NCI-H2227 treated with DMSO at 0.1 percent for 48 hours (cell line): ENCODE measurements at places on chromosomes 3 and 15.

GRCh38 chr3:197426121-197426566 lies 127.7 kb upstream of the DLG1 start:
- DNase-seq, result no peak

DNA sequence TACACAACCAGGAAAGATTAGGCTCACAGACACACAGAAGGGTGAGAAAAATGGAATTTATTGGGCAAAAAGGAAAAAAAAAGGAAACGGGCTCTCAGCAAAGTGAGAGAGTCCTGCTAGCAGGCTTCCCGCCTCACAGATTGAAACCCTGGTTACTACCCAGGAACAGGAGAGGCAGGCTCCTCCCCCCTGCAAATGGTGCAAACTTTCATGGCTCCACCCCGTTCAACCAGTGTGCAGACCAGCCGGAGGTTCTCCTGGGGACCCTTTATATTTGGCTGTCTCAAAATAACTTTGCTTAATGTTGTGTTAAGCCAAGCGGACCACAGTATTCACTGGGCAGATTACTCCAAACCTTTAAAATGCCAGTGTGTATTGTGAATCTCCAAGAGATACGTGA lies 40.3 kb downstream of the IL1RAP start:
- no peak for DNase-seq

GRCh38 chr3:13839726-13840340 lies 40.0 kb downstream of the WNT7A start:
- no peak for DNase-seq

GRCh38 chr3:109926376-109926775 lies 589.0 kb upstream of the DPPA4 start:
- no peak for DNase-seq

DNA sequence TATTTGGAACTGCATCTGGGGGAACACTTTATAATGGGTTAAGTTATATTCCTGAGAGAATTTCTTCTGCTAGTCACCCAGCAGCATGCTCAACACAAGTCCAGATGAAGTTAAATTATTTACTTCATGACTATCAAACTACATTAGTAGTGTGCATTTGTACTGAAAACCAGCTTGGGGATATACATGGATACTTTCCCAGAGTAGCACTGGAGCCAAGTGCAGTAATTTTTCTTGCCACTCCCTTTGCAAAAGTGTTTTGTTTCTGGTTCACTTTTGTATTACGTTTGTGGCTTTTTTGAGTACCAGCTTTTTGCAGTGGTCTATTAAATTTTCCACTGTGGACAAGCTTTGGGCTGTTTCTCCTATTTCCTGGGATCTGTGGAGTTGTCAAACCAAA lies 243.0 kb downstream of the AGBL1 start:
- no peak for DNase-seq

- no peak for DNase-seq
These were observed 35.9 kb downstream of the SFMBT1 start for GRCh38 chr3:53009826-53010539.

- no peak for DNase-seq
These were observed 1161.2 kb downstream of the ROBO2 start for GRCh38 chr3:78201091-78201490.

DNA sequence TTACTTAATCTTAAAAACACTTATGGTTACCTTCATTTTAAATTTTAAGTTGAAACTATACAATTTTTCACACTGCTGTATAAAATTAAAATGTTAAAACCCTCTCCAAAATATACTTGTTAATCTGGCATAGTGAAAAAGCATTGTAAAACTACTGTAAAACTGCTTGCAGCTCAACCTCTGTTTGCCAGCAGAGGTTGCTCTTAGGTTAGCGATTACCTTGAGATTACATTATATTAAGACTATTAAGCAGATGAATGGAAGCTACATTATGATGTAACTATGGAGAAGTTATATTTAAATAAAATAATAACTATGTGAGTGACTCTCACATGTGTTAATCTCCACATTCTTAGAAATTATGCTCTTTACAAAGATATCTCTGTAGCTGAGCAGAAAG lies 143.6 kb upstream of the SLITRK3 start:
- DNase-seq, result no peak

DNA sequence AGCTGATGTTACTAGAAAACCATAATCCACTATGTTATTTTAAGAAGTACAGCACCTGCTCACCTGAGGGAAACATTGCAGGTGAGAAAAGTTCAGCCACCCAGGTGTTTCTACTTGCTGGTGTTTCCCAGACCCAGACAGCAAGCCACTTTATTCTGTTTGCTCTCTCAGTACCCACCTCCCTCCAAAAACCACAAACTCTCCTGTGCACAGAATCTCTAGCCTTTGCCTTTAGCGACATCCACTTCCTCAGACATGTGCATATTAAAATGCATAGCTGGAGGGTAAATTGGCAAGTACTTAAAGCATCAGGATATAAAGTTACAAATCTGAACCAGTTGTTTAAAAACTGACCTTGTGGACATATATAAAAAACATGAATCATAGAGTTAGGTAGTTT lies 36.7 kb downstream of the VGLL3 start:
- DNase-seq, result no peak

- DNase-seq, result no peak
These were observed 11.4 kb upstream of the CYP11A1 start for GRCh38 chr15:74378848-74379247.

DNA sequence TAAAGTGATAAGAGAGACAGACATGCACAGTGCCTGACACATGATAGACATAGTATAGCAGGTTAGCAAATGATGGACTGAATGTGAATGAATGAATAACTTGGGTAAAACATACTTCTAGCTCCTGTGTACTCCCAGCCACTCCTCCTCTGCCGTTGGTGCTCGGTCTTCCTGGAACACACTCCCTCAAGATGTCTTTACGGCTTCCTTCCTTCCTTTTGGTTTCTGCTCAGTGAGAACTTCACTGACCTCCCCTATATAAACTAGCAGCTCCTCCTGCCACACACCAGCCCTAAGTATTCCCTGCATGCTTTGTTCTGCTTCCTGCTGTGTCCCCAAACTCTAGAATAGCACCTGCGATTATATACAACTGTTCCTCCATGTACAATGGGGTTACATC lies 50.2 kb downstream of the RAD54L2 start:
- no peak for DNase-seq

GRCh38 chr3:141114179-141114745 lies 63.1 kb downstream of the SPSB4 start:
- no peak for DNase-seq

- no peak for DNase-seq
These were observed 185.1 kb upstream of the TPM1 start for GRCh38 chr15:62857411-62857853.

- DNase-seq, result no peak
These were observed 33.4 kb downstream of the OSBPL10 start for GRCh38 chr3:31947671-31948091.

- DNase-seq, result no peak
These were observed 389 bp upstream of the CCNB2 start for GRCh38 chr15:59104602-59104911.

DNA sequence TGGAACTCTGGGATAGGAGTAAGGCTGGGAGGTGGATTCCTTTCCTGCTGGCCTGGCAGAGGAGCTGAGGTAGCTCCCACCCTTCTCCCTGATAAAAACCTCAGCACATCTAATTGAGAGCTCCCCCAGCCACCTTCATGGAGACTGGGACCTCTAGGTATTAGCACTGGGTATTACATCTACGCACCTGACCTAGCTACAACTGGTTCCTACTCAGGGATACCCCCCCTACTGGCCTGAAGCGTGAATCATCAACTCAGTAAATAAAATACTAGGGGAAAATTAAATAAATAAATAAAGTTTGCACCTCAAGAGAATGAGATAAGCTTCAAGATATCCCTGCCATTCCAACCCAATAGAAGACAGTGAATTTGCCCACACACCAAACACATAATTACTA lies 140.4 kb downstream of the NEK10 start:
- DNase-seq, result no peak

GRCh38 chr15:72472992-72473610 lies 1.0 kb upstream of the ARIH1 start:
- DNase-seq, result peak; percentile 22

- DNase-seq, result no peak
These were observed 19.3 kb upstream of the TOPAZ1 start for GRCh38 chr3:44222337-44222736.

DNA sequence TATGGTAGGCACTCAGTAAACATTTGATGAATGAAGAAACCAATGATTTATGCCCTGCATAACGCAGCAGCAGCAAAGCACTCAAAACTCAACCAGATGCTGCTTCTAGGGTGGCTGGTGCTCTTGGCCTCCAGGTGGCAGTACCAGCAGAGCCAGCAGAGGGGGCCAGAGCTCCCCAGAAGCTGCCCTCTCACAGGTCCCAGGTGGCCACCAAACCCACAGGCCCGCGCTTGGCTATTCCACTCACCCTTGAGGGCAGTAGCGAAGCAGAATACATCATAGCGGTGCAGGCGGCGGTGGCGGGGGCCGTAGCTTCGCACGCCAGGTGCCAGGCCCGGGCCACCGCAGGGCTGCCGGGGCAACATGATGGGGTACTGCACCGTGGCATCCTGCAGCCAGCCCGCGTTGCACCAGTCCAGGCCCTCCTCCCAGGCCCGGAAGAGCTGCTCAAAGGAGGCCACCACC lies 16.6 kb downstream of the HAPLN3 start:
- no peak for DNase-seq

- DNase-seq, result no peak
These were observed 54.2 kb upstream of the RPL32 start for GRCh38 chr3:12895391-12896062.

- DNase-seq, result no peak
These were observed 78.5 kb downstream of the CHCHD6 start for GRCh38 chr3:126782536-126782935.

DNA sequence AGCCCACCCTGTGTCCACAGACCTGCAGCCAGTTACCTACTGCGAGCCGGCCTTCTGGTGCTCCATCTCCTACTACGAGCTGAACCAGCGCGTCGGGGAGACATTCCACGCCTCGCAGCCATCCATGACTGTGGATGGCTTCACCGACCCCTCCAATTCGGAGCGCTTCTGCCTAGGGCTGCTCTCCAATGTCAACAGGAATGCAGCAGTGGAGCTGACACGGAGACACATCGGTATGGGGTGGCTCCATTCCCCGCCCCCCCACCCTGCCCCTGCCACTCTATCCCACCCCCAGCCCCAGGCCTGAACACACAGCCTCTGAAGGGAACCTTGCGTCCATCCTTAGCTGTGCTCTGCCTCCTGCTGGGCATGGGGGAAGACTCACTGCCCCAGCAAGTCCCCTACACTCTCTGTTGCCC lies 73.2 kb downstream of the AAGAB start:
- DNase-seq, result no peak

DNA sequence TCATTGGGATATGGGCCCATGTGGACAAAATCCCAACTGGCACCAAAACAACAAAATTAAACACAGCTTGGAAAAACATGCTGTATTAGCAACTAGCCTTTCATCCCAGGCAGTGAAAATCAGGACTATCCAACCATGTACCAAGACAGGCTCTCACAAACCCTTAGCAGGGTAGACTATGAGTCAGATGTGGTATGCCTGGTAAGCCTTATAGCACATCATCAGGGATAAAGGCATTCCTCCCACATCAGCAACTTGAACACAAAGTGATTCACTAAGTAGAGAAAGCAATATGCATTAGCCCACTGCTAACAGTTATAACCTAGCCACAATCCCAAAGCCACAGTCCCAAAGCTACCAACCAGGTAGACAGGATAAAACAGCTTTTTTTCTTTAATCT lies 8.0 kb downstream of the CEP152 start:
- no peak for DNase-seq

GRCh38 chr15:57537072-57537471 lies 54.6 kb upstream of the MYZAP start:
- no peak for DNase-seq

GRCh38 chr3:28039829-28040228 lies 201.6 kb upstream of the CMC1 start:
- no peak for DNase-seq

- no peak for DNase-seq
These were observed 67.3 kb downstream of the MORC1 start for GRCh38 chr3:109050591-109051167.

DNA sequence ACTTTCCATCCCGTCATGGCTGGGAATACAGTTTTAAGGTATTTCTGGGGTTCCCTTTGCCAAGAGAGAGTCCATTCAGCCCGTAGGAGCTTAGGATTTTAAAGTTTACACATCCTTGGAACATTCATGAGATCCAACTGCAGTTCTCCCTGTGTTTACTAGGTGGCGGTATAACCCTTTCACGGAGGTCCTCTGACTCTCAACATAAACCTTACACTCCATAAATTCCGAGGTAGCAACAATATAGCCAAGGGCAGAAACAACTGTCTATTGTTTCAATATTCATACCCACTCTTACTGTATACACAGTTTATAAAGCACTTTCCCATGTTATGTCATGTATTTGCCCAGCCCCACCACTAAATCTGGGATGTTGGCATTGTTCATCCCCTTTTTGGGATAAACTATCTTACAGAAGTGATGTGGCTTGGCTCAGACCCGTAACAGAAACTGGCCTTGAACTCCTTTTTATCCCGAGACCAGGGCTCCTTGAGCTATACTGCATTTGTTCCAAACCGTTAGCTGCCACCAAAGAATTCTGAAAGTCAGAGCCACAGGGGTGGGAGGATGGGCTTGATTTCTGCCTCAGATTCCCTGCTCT lies 69.2 kb upstream of the COL6A5 start:
- DNase-seq, result peak; percentile 5

- DNase-seq, result no peak
These were observed 479.4 kb upstream of the KCNMB2 start for GRCh38 chr3:178056868-178057267.

DNA sequence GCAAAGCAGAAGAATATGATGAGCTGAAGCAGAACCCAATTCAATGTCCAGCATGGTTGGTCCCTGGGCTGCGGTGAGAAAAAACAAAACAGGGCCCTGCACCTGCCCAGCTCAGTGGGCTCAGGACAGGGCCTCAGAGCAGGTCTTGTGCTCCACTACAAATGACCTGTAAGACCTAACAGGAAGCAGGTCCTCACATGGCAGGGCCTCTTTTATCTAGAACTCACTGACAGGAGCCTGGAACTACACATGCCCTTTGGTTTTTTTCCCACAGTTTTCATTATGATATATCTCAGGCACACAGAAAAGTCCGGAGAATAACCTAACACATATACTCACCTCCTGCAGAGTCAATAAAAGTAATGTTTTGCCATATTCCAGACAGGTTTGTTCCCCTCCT lies 38.4 kb downstream of the CCDC12 start:
- no peak for DNase-seq

DNA sequence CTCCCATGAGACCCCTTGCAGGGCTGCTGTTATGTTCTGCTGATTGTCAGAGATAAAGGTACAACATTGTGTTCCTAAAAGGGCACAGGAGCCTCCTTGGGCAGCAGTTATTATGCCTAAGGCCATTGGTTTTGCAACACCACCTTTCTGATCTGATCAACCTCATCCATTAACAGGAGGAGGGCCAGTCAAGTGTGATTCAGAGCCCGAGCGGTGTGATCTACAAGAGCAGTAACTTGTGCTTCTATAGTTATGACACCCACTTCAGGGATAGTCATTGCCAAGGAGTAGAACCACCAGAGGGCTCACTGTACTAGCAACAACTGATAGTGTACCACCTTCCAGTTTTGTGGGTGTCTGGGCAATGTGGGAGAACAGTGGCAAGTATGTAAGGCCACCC lies 1457.9 kb upstream of the CADM2 start:
- no peak for DNase-seq

- no peak for DNase-seq
These were observed 97.3 kb downstream of the XXYLT1 start for GRCh38 chr3:195173657-195174056.

GRCh38 chr3:18572809-18573208 lies 147.7 kb upstream of the SATB1 start:
- no peak for DNase-seq
